ENCODE measurements at places on chromosomes 2 and 18.

DNA sequence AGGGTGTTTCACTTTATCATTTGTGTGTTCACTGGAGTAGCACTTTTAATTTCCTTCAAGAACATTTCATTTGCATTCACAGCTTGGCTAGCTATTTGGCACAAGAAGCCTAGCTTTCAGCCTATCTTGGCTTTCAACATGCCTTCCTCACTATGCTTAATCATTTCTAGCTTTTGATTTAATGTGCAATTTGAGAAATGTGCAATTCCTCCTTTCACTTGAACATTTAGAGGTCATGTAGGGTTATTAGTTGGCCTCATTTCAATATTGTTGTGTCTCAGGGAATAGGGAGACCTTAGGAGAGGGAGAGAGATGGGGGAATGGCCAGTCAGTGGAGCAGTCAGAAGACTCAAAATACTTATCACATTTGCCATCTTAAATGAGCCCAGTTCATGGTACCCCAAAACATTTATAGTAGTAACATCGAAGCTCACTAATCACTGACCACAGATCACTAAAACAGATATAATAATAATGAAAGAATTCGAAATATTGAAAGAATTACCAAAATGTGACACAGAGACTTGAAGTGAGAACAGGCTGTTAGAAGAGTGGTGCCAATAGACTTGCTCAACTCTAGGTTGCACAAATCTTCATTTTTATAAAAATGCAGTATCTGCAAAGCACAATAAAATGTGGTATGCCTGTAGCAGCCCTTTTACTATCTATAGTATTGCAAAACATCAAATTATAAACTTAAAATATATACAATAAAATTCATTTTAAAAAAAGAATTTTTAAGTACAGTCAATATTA is 561.2 kb downstream of the METTL4 start:
- no peaks in the 10 kb centered on the region for H3K36me3 ChIP-seq
- no peak overlapping the region for H3K27ac ChIP-seq
- H3K4me3 ChIP-seq: no peak overlapping the region
- no peaks in the 10 kb centered on the region for H3K27me3 ChIP-seq
- H3K4me1 ChIP-seq: no peaks in the 10 kb centered on the region

- no peak for DNase-seq
- H3K27me3 ChIP-seq: no peaks in the 10 kb centered on the region
- H3K4me3 ChIP-seq: no peak overlapping the region
- H3K36me3 ChIP-seq: no peaks in the 10 kb centered on the region
Measured at GRCh38 chr2:74327199-74327598, 16.0 kb downstream of the SLC4A5 start.

GRCh38 chr2:154945984-154946383 is 247.5 kb downstream of the KCNJ3 start:
- H3K4me1 ChIP-seq: no peaks in the 10 kb centered on the region
- no peak overlapping the region for H3K27ac ChIP-seq
- DNase-seq: no peak
- H3K27me3 ChIP-seq: no peaks in the 10 kb centered on the region
- H3K4me3 ChIP-seq: no peak overlapping the region
- no peaks in the 10 kb centered on the region for H3K36me3 ChIP-seq

GRCh38 chr18:47748093-47748796 is 182.2 kb downstream of the SMAD2 start:
- peaks cover 4% of the 10 kb centered on the region for H3K4me1 ChIP-seq
- DNase-seq: no peak
- no peak overlapping the region for H3K27ac ChIP-seq
- no peaks in the 10 kb centered on the region for H3K36me3 ChIP-seq
- H3K4me3 ChIP-seq: no peak overlapping the region
- H3K27me3 ChIP-seq: no peaks in the 10 kb centered on the region

GRCh38 chr2:143357966-143358365 is 228.7 kb downstream of the ARHGAP15 start:
- H3K36me3 ChIP-seq: no peaks in the 10 kb centered on the region
- H3K27ac ChIP-seq: no peak overlapping the region
- peak; percentile 5 for DNase-seq
- no peaks in the 10 kb centered on the region for H3K4me1 ChIP-seq
- H3K27me3 ChIP-seq: no peaks in the 10 kb centered on the region

- H3K4me1 ChIP-seq: peaks cover 23% of the 10 kb centered on the region
- H3K27me3 ChIP-seq: no peaks in the 10 kb centered on the region
- peak overlapping the region; percentile 83 for H3K27ac ChIP-seq
- H3K4me3 ChIP-seq: no peak overlapping the region
Measured at GRCh38 chr2:173161040-173161439, 85.4 kb downstream of the MAP3K20 start.

DNA sequence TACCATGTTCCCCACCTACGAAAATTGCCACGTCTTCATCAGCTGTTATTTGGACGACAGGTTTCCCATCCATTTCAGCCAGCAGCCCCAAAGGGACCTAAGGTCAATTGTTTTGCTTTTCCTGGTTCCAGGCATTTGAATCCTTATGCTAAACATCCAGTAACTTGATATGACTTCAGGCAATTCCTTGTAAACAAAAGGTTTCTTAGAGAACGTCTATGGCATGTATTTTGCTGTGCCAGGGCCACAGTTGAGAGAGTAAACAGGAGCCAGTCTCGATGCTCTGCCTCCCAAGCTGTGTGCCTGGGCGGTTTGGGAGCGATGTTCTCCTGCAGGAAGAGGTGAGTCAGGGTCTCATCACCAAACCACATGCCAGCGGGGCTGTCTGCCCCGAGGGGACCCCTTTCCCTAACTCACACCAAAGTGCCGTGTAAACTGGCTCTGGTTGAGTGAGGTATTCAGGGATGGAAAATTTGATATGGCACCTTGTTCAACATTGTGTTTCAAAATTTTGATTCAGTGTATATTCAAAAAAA is 12.9 kb upstream of the MC5R start:
- no peaks in the 10 kb centered on the region for H3K36me3 ChIP-seq
- no peaks in the 10 kb centered on the region for H3K27me3 ChIP-seq
- H3K27ac ChIP-seq: no peak overlapping the region
- DNase-seq: no peak
- no peak overlapping the region for H3K4me3 ChIP-seq
- H3K4me1 ChIP-seq: no peaks in the 10 kb centered on the region

DNA sequence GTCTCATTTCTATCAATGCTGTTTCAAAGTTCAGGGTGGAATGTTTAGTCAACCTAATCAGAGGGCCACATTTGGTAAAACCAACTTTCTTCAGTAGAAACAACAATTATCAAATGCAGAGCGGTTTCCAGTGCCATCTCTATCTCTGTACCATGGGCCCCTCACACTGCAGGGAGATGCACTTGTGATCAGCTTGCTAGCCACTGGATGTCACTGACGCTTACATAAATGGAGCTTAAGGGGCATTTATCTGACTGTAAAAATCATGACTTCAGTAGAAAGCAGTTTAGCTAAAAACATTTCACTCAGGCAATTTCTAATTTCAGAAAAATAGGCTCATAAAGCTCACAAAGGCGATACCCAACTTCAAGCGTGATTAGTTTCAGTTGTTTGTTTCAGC is 678.0 kb downstream of the ZEB2 start:
- no peaks in the 10 kb centered on the region for H3K4me1 ChIP-seq
- DNase-seq: no peak
- H3K27ac ChIP-seq: no peak overlapping the region
- no peak overlapping the region for H3K4me3 ChIP-seq

DNA sequence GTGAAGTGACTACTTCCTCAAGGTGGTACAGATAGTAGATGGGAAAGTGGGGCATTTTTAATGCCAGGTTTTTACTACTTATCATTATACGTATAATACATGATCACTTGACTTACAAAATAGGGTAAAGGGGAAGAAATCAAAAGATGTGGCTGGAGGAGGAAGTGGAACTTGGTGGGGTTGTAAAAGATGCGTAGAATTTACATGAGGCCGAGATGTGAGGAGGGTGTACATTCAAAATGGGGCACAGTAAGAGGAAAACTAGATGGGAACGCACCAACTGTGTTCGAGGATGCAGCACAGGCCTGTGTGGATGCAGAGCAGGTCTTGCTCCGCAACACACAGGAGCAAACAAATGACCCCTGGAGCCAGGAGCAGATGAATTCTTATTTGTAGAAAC is 403.3 kb downstream of the TXNL1 start:
- H3K4me3 ChIP-seq: no peak overlapping the region
- H3K27me3 ChIP-seq: no peaks in the 10 kb centered on the region
- H3K4me1 ChIP-seq: no peaks in the 10 kb centered on the region
- H3K27ac ChIP-seq: no peak overlapping the region

- peaks cover 2% of the 10 kb centered on the region for H3K4me1 ChIP-seq
- no peak overlapping the region for H3K4me3 ChIP-seq
- DNase-seq: no peak
- H3K27me3 ChIP-seq: no peaks in the 10 kb centered on the region
- H3K27ac ChIP-seq: no peak overlapping the region
- H3K36me3 ChIP-seq: no peaks in the 10 kb centered on the region
Measured at GRCh38 chr2:38123911-38124310, 48.0 kb upstream of the CYP1B1 start.

GRCh38 chr2:10124538-10125045 is 2.1 kb downstream of the RRM2 start:
- no peak overlapping the region for H3K27ac ChIP-seq
- H3K4me3 ChIP-seq: no peak overlapping the region
- H3K36me3 ChIP-seq: no peaks in the 10 kb centered on the region
- H3K4me1 ChIP-seq: peaks cover 48% of the 10 kb centered on the region
- H3K27me3 ChIP-seq: peaks cover 7% of the 10 kb centered on the region
- DNase-seq: no peak

GRCh38 chr18:22272242-22272641 is 102.9 kb downstream of the GATA6 start:
- H3K27ac ChIP-seq: no peak overlapping the region
- H3K4me1 ChIP-seq: peaks cover 6% of the 10 kb centered on the region
- no peak overlapping the region for H3K4me3 ChIP-seq
- H3K36me3 ChIP-seq: no peaks in the 10 kb centered on the region
- DNase-seq: no peak

DNA sequence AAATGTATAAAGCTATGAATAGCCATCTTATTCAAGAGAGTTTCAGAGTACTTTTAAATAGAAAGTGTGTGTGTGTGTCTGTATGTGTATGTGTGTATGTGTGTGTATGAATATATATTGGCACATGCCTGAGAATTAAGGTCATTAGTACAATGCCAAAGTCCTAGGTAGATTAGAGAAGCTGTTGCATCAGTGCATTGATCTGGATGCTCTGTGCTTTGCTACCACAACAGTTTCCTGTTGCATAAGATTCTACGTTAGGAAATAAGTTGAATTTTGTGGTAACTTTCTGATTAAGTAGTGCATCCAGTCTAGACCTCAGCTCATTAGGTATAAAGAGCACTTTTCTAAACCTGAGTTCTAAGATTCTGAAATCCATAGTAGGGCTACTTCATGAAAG is 1102.8 kb upstream of the KLHL29 start:
- H3K36me3 ChIP-seq: no peaks in the 10 kb centered on the region
- DNase-seq: no peak
- no peak overlapping the region for H3K27ac ChIP-seq
- no peaks in the 10 kb centered on the region for H3K27me3 ChIP-seq

GRCh38 chr18:10377956-10378355 is 76.5 kb upstream of the APCDD1 start:
- DNase-seq: no peak
- H3K27me3 ChIP-seq: no peaks in the 10 kb centered on the region
- H3K36me3 ChIP-seq: no peaks in the 10 kb centered on the region

DNA sequence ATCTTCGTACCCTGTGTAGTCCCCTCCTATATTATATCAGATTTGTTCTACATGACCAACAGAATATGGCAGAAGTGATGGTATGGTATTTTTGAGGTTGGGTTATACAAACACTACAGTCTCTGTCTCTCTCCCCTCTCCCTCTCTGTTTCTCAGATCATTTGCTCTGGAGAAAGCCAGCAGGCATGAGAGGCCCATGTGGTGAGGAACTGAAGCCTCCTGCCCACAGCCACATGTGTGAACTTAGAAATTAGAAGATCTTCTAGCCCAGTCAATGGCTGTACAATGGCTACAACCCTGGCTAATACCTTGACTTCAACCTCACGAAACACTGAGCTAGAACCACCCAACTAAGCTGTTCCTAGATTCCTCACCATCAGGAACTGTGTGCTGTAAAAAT is 250.6 kb downstream of the SMAD2 start:
- no peaks in the 10 kb centered on the region for H3K27me3 ChIP-seq
- H3K36me3 ChIP-seq: no peaks in the 10 kb centered on the region
- H3K4me1 ChIP-seq: no peaks in the 10 kb centered on the region
- no peak for DNase-seq

DNA sequence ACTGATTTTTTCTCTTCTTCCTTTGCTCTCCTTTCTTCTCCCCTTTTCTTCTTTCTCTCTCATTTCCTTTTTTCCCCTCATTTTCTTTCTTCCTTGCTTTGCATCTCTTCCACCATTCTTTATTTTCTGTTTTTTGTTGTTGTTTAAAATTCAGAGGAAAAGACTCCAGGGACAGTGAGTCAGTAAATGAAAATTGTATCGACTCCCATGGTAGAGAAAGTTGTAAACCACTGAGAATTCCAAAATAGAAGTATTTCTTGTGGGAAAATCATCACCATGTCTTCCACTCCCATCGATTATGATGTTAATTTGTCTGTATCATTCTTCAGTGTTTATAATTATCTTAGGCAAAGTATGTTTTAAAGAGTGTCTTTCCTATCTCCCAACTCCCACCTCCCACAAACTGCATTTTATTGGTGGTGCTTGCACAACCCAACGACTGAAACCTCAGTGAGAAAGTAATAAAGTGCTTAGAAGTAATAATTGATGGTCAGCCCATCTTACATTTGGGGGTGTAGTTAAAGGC is 134.3 kb downstream of the IRS1 start:
- no peak overlapping the region for H3K27ac ChIP-seq
- DNase-seq: no peak
- no peak overlapping the region for H3K4me3 ChIP-seq

GRCh38 chr2:122028371-122029100 is 273.1 kb downstream of the TSN start:
- no peak overlapping the region for H3K4me3 ChIP-seq
- no peaks in the 10 kb centered on the region for H3K4me1 ChIP-seq
- H3K27me3 ChIP-seq: no peaks in the 10 kb centered on the region
- no peak overlapping the region for H3K27ac ChIP-seq

GRCh38 chr2:145909175-145909755 is 1389.3 kb upstream of the ZEB2 start:
- no peaks in the 10 kb centered on the region for H3K4me1 ChIP-seq
- no peak for DNase-seq
- H3K27ac ChIP-seq: no peak overlapping the region
- no peak overlapping the region for H3K4me3 ChIP-seq
- H3K36me3 ChIP-seq: no peaks in the 10 kb centered on the region

DNA sequence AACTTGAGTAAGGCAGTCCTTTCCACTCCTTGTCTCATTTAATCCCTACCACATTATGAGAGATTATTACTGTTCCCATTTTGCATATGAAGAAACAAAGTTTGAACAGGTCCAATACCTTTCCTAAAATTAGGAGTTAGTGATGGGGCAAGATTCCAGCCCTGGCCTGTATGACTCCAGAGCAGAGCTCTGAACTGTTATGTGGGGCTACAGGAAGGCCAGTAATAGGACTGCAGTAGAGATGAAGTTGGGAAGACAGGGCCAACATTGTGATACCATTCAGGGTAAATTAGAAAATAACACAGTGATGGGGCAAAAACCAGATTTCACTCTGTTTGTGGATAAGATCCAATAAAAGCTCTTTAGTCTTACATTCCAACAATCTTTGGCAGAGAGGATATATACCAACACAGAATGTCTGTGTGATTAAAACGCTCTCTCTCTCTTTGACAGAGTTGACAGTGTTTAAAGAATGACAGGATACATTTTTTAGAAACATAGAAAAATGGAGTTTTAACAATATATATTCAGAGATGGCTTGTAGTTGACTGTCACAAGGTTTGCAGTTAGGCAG is 22.7 kb downstream of the KATNAL2 start:
- no peaks in the 10 kb centered on the region for H3K27me3 ChIP-seq
- no peak overlapping the region for H3K27ac ChIP-seq
- no peak overlapping the region for H3K4me3 ChIP-seq
- no peak for DNase-seq

- no peaks in the 10 kb centered on the region for H3K4me1 ChIP-seq
- H3K4me3 ChIP-seq: no peak overlapping the region
- H3K27ac ChIP-seq: no peak overlapping the region
- DNase-seq: no peak
Measured at GRCh38 chr18:8525692-8526091, 83.5 kb upstream of the RAB12 start.

Data from upper lobe of left lung (tissue), 6 donors.